ENCODE measurements at places on chromosomes 3 and 15.

DNA sequence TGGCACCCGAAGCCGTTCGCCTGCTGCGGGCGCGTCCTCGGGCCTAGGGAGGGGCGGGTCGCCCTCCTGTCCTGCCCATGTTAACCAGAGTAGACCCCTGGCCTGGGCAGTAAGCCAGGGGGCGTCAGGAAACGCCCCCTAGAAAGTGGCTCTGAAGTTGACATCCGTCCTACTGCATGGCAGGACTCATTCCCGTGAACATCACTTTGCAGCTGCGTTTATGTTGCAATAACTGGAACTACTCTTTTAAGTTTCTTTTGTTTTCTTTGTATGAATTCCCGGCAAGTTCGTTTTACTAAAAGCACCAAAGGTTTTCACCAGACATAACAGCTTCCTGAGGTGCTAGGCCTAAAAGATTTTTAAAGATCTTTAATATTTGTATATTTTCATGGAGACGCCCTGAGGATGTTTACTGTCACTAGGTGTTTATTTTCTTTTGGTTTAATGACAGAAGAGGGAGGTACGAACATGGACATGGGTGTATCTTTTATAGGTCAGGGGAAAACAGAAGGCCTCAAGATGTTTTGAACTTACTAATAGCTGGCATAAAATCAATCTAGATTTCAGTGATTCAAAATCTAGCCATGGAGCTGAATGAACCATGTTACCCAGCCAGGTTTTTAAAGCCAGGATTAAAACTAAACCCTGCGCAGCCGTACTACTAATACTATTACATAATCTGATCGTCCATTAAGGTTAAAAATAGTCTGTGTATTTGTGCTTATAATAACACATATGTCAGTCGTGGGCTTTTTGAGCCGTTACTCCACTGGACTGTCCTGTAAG, 1.0 kb downstream of the C15orf61 start:
- DNase-seq = peak; percentile 61

GRCh38 chr15:99486371-99487336, 79.1 kb upstream of the MEF2A start:
- no peak for DNase-seq

GRCh38 chr15:58369261-58369701, 62.5 kb upstream of the LIPC start:
- DNase-seq = peak; percentile 76

DNA sequence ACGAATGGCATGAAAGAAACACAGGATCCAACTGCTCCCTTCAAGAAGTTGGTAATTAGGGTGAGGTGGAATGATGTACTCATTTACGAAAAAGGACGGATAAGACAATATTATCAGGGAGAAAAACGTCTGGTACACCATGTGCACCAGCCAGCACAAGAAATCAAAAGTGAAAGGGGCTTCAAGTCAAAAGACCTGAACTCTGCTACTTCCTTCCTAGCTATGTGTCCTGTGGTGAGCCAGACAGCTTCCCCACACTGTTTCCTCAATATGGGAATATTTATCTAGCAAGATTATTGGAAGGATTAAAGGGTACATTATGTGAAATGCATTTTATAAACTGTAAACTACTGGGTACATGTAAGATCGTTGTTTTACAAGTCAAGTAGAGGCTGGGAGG, 33.9 kb downstream of the RAB27A start:
- peak; percentile 82 for DNase-seq

GRCh38 chr3:44958386-44958785, 17.6 kb downstream of the ZDHHC3 start:
- DNase-seq = no peak

- DNase-seq = peak; percentile 94
Measured at GRCh38 chr15:84598250-84598649, 2.6 kb upstream of the ZSCAN2 start.

DNA sequence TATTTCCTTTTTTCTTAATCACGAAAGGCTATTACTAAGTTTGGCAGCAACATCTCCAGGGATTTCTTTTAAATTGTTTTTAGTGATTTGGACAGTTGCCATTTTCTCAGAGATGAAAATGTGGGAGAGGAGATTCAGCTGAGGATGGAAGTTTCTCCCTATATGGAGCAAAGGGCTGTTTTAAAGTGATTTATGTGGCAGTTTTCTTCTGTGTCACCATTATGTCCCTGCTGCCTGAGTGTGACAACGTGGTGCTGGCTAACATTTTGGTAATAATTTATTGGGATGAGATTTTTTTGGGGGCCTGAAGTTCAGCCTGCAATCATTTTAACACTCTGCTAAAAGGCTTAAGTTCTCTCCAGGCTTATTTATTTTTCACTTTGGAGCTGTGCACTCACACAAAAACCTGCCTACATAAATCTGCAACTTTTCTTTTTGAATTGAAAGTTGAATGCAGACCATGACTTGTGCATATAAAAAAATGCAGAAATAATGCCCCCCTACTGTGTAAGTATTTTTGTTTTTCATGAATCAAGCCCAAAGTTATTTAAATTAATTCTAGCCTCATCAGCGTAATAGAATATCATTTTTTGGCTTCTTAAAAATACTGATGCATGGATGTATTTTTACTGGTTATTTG, 210.9 kb downstream of the ZIC1 start:
- no peak for DNase-seq

DNA sequence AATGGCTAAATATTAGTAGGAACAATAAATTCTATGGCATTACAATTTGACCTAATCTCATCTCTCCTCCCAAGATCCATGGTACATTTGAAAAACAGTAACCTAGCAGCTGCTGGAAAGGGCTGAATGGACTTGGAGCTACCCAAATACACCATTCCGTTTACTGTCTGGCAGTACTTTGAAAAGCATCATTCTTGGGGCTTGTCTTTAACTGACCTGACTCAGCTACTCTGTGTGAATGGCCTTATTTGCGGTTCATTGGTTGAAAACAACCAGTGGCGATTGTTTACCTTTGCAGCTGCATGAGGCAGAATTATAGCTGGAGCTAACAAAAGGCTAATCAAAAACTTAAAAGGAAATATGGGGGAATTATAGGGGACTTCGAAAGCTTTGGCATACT, 311.2 kb upstream of the MCTP2 start:
- no peak for DNase-seq

DNA sequence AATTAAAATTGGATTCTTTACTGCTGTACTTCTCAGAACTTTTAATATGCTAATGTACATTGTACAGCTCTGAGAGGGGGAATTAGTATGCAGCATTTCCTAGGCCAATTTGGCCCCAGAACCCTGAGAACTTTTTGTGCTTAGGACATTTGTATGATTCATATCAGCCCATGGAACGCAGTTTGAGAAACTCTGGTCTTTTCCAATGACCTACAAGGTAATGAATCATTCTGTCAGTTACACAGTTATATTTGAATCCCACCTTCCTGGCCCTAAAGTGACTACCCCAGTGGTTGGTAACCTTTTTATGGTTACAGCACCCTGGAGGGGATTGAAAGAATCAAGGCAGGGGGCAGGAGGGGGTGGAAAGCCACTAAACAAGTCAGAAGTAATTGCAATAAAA, 25.6 kb upstream of the KBTBD12 start:
- DNase-seq = no peak

- no peak for DNase-seq
Measured at GRCh38 chr3:43995547-43996378, 245.9 kb upstream of the TOPAZ1 start.

DNA sequence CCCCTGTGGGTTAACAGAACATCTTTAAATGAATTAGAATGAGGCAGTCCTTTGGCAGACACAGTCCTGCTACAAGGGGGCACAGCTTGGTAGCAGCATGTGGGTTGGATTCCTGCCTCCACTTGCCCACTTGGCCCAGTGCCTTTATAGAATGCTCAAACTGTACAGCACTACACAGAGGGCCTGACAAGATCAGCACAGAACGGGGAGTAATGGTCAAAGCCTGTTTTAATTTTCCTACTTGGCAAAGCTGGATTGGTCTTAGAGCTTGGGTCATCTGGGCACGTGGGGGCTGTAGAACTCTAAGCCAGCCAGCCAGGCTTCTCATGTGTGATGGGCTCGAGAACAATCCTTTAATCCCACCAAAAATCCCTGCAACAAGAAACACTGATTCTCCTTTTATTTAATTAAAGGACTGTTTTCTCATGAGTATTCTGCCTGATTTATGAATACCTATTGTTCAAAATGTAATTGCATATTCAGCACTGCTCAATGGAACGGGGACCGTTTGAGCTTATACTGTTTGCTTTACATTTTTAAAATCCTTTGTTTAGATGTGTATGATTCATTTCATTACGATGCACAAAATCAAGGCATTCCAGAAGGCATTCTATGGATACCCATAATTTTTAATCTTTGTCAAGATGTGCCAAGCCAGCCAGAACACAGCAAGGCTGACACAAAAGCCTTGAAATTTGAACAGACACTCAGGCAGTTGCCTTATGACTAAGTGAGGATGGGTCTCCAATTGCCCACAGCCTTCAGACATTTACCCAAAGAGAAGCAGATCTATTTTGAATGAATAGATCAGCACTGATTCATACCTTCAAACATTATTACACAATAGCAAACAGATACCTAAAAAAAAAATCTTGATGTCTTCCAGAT, 249.3 kb upstream of the TGFBR2 start:
- no peak for DNase-seq

DNA sequence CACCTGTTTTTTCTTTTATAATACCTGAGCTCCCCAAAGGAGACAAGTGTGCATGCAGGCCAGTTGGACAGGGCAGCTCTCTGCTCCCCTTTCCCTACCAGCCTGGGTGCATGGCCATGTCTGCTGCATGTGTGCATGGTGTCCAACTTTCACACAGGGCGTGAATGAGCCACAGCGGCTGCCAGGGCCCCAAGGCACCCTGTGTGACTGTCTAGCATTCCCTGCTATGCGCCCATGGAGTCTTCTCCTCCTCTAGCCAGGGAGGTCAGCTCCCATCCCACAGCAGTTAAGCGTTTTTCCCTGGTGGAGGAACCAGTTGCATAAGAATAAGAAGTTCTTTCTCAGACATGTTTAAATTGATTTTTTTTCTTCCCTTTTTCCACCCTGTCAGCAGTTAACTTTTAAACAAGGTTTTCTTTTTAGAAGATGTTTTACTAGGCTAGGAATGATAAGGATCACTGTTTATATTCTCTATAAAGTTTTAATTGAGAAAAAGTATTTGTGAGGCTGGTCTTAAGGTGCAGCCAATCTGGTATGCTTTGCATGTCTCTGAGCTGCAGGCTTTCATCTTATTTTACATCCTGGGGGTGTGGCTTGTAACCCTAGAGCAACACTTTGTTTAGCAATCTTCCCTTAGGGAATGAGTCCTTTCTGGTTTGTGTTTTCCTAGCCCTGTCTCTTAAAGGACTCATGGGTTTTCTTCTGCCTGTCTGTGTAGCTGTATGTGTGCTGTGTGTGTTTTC, 20.5 kb upstream of the OR5H1 start:
- DNase-seq = no peak

DNA sequence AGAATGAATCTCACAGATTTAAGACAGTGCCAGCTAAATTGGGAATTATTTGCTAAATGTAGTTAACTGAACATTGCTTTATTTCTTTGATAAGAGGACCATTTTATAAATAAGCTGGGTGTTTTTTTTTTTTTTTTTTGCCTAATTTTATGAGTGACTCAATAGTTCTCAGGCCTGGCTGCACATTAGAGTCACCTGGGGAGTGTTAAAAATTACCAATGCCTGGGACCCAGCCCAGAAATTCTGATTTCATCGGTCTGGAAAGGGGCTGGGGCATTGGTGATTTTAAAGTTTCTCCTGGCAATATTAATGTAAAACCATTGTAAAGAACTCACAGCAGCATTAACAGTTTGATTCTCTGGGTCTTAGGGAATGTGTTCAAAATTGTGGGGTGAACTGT, 51.2 kb upstream of the PHLDB2 start:
- DNase-seq = no peak

DNA sequence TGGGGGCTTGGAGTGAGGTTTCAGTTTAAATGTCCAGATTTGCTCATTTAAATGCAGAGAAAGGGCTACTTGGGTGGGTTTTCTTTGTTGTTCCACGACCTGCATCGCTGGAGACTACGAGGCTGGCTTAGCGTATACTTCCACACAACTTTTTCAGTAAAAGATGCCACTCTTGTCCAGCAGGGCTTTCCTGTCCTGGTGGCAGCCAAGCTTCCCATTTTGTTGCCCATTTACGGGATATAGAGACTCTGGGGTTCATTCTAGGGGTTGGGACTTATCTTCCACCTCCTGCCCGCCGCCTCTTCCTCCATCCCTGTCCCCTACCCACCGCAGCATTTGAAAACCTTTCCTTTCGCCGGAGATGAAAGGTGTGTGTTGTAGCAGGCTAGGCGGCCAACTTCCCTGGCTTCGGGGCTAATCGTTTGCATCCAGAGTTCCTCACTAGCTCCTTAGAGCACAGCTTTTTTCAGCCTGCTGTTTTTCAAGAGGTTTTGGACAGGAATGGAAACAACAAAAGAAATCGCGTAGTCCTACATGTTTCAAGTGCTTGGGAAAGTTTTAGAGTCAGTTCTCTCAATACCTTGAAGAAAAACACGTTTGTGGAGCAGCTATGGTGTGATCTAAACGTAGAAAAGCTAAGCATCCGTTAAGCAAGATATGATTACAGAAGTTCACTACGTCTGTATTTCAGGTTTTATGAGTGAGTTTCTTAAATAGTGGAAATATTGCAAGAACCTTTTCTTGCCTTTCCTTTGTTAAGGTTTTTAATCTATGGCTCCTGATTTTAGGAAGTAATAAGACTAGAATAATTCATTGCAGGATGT, 843 bp downstream of the CHRNA5 start:
- no peak for DNase-seq

- DNase-seq = no peak
Measured at GRCh38 chr15:61376961-61377360, 147.9 kb upstream of the RORA start.

DNA sequence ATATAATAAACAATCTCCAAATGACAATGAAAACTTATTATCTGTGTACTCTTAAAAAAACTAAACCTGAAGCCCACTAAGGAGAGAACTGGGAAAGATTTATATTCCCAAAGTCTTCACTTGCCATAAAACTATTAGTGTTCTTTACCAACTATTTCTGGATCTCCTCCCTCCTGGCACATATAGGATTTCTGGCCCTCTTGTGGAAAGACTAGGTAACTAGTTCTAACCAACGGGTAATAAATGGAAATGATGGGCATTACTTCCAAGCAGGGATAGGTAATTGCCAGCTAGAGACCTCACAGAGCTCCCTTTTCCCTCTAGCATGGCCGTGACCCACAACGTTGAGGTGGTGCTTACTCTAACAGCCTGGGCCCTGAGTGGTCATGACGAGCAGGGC, 110.1 kb downstream of the DNAH12 start:
- DNase-seq = peak; percentile 28

GRCh38 chr3:96106701-96107100, 707.7 kb upstream of the EPHA6 start:
- DNase-seq = no peak

GRCh38 chr3:134485075-134485717, 589 bp downstream of the ANAPC13 start:
- peak; percentile 72 for DNase-seq

GRCh38 chr15:89728254-89728653, 22.8 kb downstream of the MESP1 start:
- DNase-seq = no peak

Data from OCI-M1 (cell line).